Left renal pelvis (tissue), 4 donors: ENCODE measurements at places on chromosomes 3 and 15.

DNA sequence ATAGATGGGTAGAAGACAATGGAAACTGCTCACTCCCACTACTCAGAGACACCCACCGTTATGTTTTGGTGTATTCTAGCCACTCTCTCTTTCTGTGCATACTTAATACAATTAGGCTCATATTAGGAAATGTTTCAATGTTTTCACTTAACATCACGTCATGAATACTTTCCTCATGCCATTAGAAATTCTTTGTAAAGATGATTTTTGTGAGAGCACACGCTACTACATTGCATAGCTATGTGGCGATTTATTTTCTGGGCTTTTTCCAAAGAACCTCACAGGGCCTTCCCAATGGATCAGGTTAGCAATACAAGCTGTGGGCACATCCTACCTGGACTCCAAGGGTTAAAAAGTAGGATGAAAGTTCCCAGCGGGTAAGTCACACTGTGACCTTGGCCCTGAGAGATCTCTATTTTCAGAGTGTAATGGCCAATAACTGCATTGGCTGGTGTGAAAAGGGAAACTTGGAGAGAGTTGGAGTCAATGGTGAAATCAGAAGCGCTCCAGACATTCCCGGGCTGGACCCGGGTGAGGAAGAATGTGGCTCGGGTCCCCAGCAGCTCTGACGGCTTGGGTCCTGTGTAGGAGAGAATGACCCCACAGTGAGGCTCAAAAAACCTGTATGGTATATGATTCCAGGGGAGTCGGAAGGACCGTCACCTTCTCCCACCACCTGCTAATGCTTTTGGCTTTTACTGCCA is 25.8 kb upstream of the TGM5 start:
- DNase-seq: no peak

- no peak for DNase-seq
Observed at GRCh38 chr3:73215901-73216300, 154.4 kb downstream of the EBLN2 start.

GRCh38 chr3:31621314-31621713 is 88.6 kb downstream of the STT3B start:
- DNase-seq: no peak

GRCh38 chr3:146184241-146185015 is 23.4 kb upstream of the PLOD2 start:
- no peak for DNase-seq

DNA sequence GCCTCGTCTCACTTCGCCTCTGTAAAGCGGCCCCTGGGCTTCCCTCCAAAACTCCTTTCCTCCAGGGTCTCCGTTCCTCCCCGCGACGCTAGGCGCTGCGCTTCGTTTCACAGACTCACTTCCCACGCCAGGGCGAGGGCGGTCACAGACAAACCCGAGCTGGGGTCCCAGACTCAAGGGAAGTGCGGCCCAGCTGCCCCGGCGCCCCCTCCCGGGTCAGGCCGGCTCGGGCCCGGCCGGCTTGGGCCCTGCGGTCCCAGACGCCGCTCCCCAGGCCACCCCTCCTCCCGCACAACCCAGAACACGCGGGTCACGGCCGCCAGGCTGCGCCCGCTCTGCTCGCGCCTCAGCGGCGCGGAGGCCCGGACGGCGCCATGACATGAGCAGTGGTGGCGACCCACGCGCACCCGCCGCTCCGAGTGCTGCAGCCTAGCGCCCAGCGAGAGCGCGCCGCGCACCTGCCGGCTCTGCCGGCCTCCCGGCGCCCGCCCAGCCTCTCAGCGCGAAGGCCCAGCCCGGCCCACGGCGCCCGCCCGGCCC is 547 bp downstream of the NUP210 start:
- no peak for DNase-seq

DNA sequence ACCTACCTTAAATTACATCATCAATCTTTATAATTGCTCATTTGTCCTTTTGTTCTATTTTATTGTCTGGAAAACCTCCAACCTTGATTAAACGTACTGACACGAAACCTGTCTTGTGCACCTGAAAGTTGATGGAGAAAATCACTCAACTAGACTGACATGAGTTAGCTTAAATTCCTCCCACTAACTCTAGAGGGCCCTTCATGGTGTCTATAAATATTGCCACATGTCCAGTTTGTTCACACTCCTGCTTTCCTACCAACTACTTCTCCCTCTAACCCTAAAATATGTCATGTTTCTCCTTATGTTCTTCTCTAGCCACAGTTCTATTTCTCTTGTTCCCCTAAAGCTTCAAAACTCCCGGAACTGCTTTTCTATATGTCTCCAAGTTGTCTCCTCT is 59.8 kb upstream of the SGO1 start:
- DNase-seq: no peak

GRCh38 chr3:114221165-114221880 is 16.1 kb downstream of the ZNF80 start:
- DNase-seq: no peak

GRCh38 chr3:171320750-171321558 is 139.3 kb downstream of the TNIK start:
- DNase-seq: no peak

GRCh38 chr15:31328428-31328968 is 1.9 kb downstream of the KLF13 start:
- no peak for DNase-seq

DNA sequence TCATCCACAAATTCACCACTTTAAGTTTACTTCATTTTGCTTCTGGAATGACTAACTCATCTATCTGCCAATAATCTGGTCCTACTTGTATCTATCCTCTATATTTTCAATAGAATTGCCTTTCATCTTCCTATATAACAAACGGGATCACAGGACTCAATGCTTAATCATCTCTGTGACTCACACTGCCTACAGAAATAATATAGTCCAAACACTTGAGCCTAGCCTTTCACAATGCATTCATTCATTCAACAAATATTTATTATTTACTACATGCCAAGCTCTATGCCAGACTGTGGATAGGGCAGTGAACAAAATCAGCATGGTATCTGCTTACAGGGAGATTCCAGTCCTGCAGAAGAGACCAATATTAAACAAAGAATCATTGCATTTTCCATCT is 16.6 kb upstream of the AGTR1 start:
- DNase-seq: no peak

DNA sequence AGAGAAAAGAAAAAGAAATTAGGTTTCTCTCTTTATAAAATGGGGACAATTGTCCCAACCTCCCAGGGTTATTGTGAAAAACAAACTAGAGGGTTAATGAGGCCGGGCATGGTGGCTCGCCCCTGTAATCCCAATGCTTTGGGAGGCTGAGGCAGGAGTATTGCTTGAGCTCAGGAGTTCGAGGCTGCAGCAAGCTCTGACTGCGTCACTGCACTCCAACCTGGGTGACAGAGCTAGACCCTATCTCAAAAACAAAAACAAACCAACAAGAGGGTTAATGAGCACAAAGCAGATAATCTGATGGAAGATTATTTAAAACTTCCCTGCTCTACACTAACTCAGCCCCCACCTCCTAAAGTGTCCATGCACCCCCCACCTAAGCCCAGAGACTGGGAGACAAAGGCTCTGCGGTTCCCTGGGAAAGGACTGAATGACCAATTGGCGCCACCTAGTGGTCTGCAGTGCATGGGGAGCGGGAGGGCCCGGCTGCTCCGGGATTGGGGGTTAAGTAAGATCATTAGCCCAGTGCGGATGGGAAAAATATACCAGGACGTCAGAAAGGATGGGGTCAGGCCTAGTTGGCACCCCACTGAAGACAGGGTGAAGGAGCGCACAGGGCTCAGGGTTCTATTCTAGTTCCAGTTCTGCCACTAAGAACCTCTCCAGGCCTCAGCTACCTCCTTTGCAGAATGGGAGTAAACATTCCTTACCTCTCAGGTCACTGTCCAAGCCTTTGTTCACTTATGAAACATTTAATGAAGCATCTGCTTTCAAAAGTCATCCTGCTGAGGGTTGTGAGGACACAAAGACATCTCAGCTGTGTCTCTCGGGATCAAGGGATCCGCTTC is 15.6 kb downstream of the PIF1 start:
- DNase-seq: no peak

DNA sequence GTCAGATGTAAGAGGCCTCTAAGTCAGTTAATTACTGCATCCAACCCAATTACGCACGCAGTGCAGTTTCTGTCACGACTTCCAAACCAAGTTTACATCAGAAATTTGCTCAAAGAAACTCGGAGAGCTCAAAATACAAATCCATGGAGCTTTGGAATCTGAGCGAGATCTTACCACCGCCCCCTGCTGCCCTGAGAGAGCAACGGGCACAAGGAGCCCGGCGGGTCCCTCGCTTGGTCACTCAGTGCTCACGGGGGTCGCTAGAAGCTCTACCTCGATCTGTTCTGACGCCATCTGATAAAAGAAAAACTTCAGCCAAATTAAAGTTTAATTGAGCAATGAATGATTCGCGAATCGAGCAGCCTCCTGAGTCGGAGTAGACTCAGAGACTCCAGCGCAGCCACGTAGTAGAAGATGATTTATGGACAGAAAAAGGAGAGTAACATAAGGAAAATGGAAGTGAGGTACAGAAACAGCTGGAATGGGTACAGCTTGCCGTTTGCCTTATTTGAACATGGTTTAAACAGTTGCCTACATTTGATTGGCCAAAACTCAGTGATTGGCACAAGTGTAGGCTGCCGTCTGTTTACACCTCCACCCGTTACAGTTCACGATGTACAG is 232.7 kb upstream of the ATP10A start:
- no peak for DNase-seq

DNA sequence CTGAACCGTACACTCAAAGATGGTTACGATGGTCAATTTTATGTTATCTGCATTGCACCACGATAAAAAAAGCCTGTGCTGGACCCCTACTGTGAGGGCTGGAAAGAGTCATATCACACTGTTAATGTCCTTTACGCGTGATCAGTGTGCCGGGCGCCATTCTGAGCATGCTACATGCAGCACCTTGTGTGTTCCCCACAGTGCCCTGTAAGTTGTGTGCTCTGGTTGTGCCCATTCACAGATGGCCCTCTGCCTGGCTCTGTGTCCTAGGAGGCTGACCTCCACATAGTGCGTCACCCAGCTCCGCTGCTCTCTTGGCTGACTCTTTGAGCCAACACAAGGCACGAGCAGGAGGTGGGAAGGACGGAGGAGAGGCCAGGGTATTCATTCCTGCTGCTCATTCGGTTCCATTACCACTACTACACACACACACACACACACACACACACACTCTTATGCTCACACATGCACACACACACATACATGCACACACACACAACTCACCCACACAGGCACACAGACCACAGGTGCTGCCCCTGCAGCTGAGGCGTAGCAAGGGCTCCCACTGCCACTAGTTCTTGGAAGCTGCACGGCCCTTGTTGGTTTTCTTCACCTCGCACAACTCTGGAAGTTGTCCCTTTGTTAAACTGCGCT is 129.6 kb upstream of the IQSEC1 start:
- no peak for DNase-seq

DNA sequence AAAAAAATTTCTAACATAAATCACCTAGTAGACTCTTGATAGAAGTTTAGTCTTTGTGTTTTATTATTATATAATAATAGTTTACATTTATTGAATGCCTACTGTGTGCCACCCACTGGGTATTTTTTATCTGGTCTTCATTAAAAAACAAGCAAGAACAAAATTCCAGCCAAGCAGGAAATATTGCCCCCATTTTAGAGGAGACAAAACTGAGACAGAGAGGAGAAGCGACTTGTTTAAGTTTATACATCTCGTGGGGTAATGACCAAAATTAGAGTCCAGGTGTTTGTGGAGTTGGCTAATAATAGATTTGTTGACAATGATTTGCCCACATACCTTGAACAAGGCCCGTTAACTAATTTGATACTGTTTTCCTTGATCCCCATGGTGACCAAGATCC is 33.1 kb upstream of the FBXL22 start:
- no peak for DNase-seq

GRCh38 chr15:44801364-44801763 is 65.0 kb downstream of the TRIM69 start:
- no peak for DNase-seq

DNA sequence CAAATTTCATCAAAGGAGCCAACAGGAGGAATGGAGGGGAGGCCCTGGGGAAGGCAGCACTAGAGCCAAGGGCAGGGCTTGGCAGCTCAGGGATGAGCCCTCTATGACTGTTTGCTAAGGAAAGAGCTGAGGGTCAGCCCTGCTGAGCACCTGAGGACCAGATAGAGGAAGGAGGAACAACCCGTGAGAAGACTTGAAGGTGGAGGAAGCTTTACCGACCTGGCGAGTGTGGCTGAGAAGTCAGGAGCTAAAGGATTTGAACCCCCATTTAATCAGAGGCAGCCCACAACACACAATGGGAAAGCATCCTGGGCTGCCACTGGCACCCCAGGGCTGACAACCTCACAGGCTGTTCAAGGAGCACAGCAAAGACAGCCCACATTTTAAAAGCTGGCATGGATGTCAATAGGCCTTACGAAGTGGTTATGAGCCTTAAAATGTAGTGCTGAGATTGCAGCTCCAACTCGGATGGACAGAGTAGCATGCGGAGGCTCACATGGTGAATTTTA is 20.7 kb upstream of the LRRC2 start:
- DNase-seq: no peak

GRCh38 chr3:29441422-29441821 is 160.6 kb downstream of the RBMS3 start:
- DNase-seq: no peak

DNA sequence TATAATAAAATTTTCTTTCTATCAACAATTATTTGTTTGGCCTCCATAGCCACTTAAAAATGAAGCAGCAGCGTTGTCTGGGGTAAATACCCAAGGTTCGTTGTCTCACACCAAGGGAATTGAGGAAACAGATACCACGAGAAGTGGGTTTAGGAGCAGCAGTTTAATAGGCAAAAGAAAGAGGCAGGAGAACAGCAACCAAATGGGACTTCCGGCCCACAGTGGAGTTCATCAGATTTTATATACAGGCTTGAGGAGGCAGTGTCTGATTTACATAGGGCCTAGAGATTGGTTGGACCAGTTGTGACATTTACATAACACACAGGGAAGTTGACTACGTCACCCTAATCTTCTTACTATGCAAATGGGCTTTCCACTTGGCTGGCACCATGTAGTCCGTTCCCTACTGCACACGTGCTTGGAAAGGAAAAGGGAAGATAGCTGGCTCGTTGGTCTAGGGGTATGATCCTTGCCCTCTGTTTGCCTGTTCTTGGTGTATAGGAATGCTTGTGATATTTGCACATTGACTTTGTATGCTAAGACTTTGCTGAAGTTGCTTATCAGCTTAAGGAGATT is 61.5 kb upstream of the SETMAR start:
- no peak for DNase-seq

GRCh38 chr3:58874795-58875194 is 175.0 kb downstream of the CFAP20DC start:
- no peak for DNase-seq

DNA sequence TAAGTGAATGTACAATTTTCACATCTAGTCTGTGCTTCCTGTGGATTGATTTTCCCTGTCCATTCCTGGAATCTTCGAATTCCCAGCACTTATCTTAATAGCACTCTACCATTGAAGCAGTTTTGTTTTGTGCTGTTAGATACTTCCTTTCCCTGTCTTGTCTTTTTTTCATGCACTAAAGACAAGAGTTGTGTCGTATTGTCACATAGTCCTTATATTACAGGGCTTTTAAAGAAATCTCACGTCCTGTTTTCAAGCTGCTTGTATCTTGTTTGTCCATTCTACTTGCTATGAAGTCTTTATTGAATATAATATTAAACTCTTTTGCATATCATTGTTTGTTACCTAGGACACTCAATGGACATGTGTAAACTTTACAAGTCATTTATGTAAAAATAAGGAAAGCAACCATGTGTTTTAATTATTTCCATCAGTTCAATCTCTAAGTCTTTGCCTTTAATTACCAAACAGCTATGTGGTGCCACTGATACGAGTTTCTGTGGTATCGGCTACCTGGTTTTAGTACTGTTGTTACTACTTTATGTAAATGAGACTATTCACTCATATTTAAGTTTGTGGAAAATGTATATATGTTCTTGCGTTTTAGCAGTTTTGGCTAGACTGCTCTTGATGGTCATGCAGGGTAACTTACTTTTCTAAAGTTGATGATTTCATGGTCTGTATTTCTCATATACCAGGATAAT is 10.3 kb downstream of the PIK3CA start:
- DNase-seq: no peak
